ENCODE measurements at places on chromosomes 1 and 21. TPM values are rescaled to one million over a fixed set of nuclear protein-coding genes. Genes with fewer than 3 reads are reported as not detected.
A peak's percentile ranks its signal among the peaks of the same experiment; 100 is the strongest.

DNA sequence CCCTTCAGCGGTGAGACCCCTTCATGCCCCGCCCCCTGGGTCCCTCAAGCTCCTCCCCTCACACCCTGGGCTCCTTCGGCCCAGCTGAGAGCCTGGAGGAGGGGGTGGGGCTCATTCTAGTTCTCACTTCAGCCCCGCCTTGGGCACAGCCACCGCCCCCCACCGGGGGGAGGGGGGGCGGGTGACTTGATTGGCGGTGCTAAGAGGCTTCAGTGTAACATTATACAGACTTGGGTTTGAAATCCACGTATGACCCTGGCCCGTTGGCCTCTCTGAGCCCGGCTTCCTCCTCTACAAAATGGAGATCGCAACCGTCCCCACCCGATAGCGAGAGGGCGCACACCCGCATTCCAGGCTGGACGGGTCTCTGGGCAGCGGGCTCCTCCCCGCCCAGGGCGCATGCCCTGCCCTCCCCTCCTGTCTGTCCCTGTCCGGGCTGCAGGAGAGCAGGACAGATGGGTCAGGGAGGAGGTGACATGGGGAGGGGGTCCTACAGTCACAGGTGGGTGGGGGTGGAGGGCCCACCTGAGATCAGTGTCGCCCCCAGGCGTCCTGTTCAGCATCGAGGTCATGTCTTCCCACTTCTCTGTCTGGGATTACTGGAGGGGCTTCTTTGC is 5.1 kb downstream of the CLCNKB start:
- no peak overlapping the region for H3K4me3 ChIP-seq
- no peak for DNase-seq
- no peaks in the 10 kb centered on the region for H3K36me3 ChIP-seq
- no peak overlapping the region for H3K27ac ChIP-seq
- H3K27me3 ChIP-seq: no peaks in the 10 kb centered on the region

DNA sequence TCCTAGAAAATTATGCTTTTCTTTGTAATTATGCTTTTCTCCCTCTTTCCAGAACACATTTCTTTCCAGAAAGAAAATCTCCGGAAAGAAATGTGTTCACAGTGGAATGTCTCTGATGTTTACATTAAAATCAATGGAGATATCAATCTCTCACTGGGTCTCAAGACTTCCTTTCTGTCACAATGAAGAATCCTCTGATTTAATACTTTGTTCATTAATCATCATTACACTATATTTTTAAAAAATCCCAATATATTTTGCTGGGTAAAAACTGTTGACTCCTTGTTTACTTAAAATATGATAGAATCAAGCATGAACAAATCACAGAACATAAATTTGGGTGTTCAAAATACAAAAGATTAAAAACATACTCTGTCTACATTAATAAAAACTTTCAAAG is 26.3 kb upstream of the TGFBR3 start:
- H3K27me3 ChIP-seq: no peaks in the 10 kb centered on the region
- H3K4me1 ChIP-seq: peaks cover 7% of the 10 kb centered on the region
- no peak for DNase-seq
- no peaks in the 10 kb centered on the region for H3K36me3 ChIP-seq
- no peak overlapping the region for H3K4me3 ChIP-seq

DNA sequence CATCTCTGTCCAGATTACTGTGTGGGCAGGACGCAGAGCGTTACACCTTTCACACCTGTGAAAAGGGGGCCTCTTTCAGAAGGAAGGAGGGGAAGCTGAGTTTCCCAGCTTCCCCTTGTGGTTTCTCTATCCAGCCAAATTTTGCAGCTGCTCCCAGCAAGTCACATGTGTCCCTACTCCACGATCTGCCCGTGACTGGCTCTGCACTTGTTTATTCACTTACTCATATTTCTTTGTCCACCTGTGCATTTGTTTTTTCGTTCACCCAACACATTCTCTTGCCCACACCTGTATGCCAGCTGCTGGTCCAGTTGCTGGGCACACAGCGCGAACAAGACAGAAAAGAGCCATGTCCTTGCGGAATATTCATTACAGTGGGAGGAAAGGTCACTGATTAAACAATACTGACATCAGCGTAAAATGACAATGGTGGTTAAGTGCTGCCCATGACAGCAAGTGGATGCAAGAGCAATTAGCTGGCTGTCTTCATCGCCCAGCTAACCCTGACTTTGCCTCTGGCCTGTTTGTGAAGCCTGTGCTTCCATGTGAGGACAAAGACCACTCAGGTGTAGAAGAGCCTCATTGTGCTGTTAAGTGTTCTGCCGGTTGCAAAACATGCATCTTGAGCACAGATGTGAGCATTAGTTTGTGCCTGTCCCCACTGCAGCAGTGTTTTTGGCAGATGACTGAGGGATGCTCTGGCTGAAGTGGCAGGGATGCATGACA is 28.6 kb upstream of the NEK2 start:
- no peaks in the 10 kb centered on the region for H3K36me3 ChIP-seq
- no peak for DNase-seq
- H3K27ac ChIP-seq: no peak overlapping the region
- no peak overlapping the region for H3K4me3 ChIP-seq
- H3K27me3 ChIP-seq: no peaks in the 10 kb centered on the region
- no peaks in the 10 kb centered on the region for H3K4me1 ChIP-seq

DNA sequence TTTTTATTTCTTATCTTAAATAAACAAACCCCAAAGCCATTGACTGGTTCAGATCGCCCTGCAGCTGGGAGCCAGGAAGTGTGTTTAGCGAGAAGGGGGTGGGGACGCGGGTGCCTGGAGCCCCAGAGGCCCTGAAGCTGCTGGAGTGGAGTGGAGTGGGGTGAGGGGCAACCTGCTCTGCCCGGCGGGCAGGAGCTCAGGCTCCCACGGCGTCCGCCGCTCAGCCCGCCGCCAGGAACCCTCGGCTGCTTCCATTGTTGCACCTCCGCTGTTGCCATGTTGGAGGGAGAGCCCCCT is 673 bp downstream of the PIK3C2B start:
- H3K27me3 ChIP-seq: no peaks in the 10 kb centered on the region
- peak; percentile 89 for DNase-seq
- peaks cover 14% of the 10 kb centered on the region for H3K4me1 ChIP-seq
- peak overlapping the region; percentile 98 for H3K4me3 ChIP-seq
- peak overlapping the region; percentile 94 for H3K27ac ChIP-seq
- H3K36me3 ChIP-seq: peaks cover 1% of the 10 kb centered on the region

DNA sequence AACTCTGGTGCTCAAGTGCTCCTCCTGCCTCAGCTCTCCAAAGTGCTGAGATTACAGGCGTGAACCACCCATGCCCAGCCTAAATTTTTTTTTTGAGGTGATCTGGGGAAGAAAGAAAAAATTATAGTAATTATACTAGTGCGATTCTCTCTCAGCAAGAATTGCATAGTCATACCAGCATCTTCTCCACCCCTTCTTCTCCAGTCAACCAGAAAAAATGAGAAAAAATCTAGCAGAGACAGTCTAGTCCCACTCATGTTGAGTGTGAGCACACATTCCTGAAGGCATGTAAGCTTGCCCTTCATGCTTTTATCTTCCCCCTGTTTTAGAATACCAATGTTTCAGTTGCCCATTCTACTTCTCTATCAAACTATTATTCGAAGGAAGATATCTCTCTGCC is 207.6 kb downstream of the S1PR1 start:
- no peak overlapping the region for H3K27ac ChIP-seq
- no peaks in the 10 kb centered on the region for H3K4me1 ChIP-seq
- no peak overlapping the region for H3K4me3 ChIP-seq
- DNase-seq: no peak
- no peaks in the 10 kb centered on the region for H3K27me3 ChIP-seq

- H3K4me1 ChIP-seq: peaks cover 7% of the 10 kb centered on the region
- no peak for DNase-seq
- H3K27me3 ChIP-seq: no peaks in the 10 kb centered on the region
- H3K27ac ChIP-seq: no peak overlapping the region
- no peaks in the 10 kb centered on the region for H3K36me3 ChIP-seq
Measured at GRCh38 chr1:29196863-29197589, 15.3 kb upstream of the SRSF4 start.

- no peak overlapping the region for H3K4me3 ChIP-seq
- no peaks in the 10 kb centered on the region for H3K27me3 ChIP-seq
- peaks cover 31% of the 10 kb centered on the region for H3K4me1 ChIP-seq
- H3K36me3 ChIP-seq: no peaks in the 10 kb centered on the region
- DNase-seq: peak; percentile 56
Measured at GRCh38 chr1:24861821-24862727, 68.0 kb downstream of the RUNX3 start.

DNA sequence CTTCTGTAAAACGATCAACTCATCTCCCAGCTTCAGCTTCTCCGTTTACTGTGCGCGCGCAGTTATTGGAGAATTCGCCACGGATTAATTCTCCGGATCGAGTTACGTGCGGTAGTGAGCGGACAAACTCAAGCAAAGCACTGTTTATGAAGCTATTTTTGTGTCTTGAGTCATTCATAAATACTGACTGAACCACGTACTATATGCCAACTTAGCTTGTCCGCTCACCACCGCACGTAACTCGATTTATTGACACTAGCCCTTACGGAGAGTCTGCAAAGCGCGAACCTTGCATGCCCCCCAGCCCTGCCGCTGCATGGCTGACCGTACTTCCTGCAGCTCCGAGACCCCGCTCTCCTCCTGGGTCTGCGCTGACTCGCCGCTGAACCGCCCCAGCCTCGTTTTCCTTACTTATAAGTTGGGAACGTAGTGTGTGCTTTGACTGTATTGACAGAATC is 773 bp downstream of the CHD1L start:
- H3K36me3 ChIP-seq: no peaks in the 10 kb centered on the region
- peaks cover 34% of the 10 kb centered on the region for H3K4me1 ChIP-seq
- peak overlapping the region; percentile 94 for H3K4me3 ChIP-seq
- peak overlapping the region; percentile 18 for H3K27ac ChIP-seq

- DNase-seq: no peak
- no peak overlapping the region for H3K27ac ChIP-seq
- no peaks in the 10 kb centered on the region for H3K27me3 ChIP-seq
- H3K4me1 ChIP-seq: no peaks in the 10 kb centered on the region
- H3K36me3 ChIP-seq: no peaks in the 10 kb centered on the region
Measured at GRCh38 chr1:39671433-39671792, 494 bp downstream of the NT5C1A start.

- H3K4me1 ChIP-seq: no peaks in the 10 kb centered on the region
- H3K27me3 ChIP-seq: no peaks in the 10 kb centered on the region
- DNase-seq: no peak
Measured at GRCh38 chr1:9842073-9842711, 18.4 kb upstream of the CLSTN1 start.

- H3K27ac ChIP-seq: no peak overlapping the region
- DNase-seq: no peak
- no peak overlapping the region for H3K4me3 ChIP-seq
- no peaks in the 10 kb centered on the region for H3K36me3 ChIP-seq
- H3K4me1 ChIP-seq: no peaks in the 10 kb centered on the region
- H3K27me3 ChIP-seq: no peaks in the 10 kb centered on the region
Measured at GRCh38 chr21:42169758-42170157, 49.2 kb upstream of the ABCG1 start.

DNA sequence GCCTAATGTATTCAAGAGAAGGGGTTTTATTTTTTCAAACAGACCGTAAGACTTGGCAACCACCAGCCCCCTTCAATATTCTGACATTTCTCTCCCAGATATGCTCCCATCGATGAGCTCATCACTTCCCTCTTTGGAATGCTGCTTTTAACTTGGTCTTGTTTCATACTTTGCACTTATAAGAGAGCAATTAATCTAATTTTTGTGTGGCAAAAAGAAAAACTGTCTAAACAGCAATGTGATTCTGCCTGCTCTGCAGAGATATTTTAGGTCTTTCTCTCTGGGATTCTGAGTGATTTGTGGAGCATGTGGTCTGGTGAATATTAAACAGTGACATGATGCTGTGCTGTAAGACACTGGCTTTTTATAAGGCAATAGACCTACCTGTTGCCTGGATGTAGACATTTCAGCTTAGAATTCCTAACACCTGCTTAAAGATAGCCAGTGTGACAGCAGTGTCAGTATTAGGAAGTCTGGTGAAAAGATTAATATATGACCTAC is 284.8 kb downstream of the BACH1 start:
- H3K27ac ChIP-seq: no peak overlapping the region
- H3K36me3 ChIP-seq: no peaks in the 10 kb centered on the region
- DNase-seq: no peak
- peaks cover 26% of the 10 kb centered on the region for H3K4me1 ChIP-seq
- H3K27me3 ChIP-seq: no peaks in the 10 kb centered on the region

DNA sequence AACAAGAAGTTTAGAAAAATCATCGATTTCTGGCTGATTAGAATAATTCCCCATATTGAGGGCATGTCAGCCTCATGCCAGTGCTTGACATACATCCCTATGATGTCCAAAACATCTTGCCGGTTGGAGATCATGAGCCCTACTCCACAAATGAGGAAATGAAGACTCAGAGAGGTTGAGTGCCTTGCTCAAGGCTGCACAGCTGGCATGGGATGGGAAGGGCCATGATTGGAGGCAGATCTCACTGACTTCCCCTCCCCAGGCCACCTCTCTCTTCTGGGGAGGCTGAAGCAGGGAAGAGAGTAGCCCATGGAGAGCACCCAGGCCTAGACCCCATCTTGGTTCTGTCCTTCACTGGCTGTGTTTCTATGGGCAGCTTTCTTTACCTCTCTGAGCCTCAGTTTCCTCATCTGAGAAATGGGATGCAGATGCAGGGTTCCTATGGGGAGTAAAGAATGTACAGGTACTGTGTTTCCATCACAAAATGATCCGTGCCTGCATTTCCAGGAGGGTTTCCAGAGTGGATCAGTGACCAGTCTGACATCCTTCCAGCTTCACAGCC is 145.7 kb downstream of the SYF2 start:
- no peaks in the 10 kb centered on the region for H3K27me3 ChIP-seq
- no peak for DNase-seq
- H3K4me1 ChIP-seq: no peaks in the 10 kb centered on the region
- no peaks in the 10 kb centered on the region for H3K36me3 ChIP-seq
- no peak overlapping the region for H3K4me3 ChIP-seq

GRCh38 chr1:59349101-59349500 is 52.2 kb downstream of the FGGY start:
- no peak overlapping the region for H3K27ac ChIP-seq
- no peaks in the 10 kb centered on the region for H3K4me1 ChIP-seq
- H3K36me3 ChIP-seq: no peaks in the 10 kb centered on the region
- DNase-seq: no peak

- no peak overlapping the region for H3K27ac ChIP-seq
- DNase-seq: no peak
- H3K4me3 ChIP-seq: no peak overlapping the region
- H3K4me1 ChIP-seq: no peaks in the 10 kb centered on the region
Measured at GRCh38 chr21:30924146-30924700, 42.8 kb upstream of the KRTAP11-1 start.

DNA sequence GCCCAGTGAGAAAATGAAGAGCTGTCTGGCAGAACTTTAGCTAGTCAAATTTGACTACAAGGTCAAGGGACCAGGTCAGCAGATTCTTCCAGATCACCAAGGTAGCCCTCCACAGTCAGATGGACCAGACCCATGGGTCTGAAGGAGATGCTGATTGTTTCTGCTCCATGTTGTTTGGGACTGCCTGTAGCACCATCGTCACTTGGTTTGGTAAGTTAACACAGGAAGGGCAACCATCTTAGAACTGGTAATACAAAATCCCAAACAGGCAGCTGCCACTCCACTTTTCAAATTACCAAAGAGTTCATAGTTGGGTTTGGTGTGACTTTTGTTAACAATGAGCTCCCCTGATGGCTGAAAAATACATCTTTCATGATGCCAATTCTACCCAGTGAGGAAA is 9.0 kb downstream of the ITPKB start:
- no peaks in the 10 kb centered on the region for H3K27me3 ChIP-seq
- no peaks in the 10 kb centered on the region for H3K36me3 ChIP-seq
- H3K27ac ChIP-seq: no peak overlapping the region
- no peak overlapping the region for H3K4me3 ChIP-seq
- no peak for DNase-seq
- H3K4me1 ChIP-seq: no peaks in the 10 kb centered on the region

Gene GUCA2B
- total RNA-seq: not detected

Gene CALML6
- 1.2 TPM for total RNA-seq

Gene RASSF5
- 1.3 TPM for total RNA-seq

Gene FCGR3A
- not detected for total RNA-seq

Gene DPT
- total RNA-seq: not detected

Gene MYOM3
- total RNA-seq: not detected

Gene RHEX
- not detected for total RNA-seq

Gene LORICRIN
- not detected for total RNA-seq

Gene PLEKHO1
- total RNA-seq: 3.6 TPM

Gene ANP32E
- 30.6 TPM for total RNA-seq

Data from Caco-2 (cell line).